ENCODE measurements at places on chromosomes 12 and 14.
A peak's percentile ranks its signal among the peaks of the same experiment; 100 is the strongest.

GRCh38 chr14:91420686-91421085 lies 3.1 kb upstream of the CCDC88C start:
- no peak for DNase-seq

DNA sequence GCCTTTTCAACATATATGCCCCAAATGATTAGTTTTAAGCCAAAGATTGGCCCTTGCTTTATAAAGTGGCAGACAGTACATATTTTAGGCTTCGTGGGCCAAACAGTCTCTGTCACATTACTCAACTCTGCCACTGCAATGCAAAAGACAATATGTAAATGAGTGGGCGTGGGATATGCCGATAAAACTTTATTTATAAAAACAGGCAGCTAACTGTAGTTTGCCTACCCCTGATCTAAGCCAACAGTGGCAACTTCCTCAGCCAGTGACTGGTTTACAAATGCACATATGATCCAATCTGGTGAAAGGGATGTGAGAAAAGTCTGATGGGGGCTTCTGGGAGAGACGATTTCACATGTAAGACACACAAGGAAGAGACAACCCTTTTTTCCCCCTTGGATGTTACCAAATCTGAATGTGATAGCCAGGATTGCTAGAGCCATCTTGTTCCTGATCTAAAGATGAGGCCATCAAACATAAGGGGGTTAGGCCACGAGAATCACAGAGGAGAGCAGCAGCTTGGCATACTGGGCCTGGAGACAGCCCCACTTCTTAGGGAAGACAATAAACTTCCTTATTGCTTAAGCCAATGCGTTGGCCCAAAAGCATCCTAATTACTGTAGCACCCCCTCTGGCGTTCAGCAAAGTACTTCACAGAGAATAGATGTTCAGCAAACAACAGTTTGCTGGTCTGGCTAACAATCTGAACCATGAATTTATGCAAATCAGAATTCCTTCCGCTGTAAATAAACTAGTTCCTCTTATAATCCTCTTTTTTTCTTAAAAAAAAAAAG lies 75.2 kb upstream of the TMCC3 start:
- no peak for DNase-seq

DNA sequence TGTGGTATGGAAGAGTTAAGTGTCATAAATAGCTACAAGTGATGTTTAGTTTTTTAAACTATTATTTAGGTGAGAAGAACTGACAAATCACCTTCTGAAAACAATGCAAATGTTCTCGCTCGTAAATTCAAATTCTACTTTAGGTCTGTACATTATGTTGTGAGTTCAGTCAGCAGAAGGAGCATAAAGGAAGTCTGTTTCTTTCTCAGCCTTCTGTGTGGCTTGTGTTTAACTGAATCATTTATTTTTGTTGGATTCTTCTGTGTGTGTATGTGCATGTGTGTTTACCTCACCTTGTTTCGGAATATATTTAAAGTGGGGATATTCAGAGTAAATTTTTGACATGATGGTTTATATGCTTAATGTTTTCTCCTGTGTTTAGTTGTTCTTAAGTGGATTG lies 285.9 kb downstream of the TMTC2 start:
- DNase-seq: no peak

DNA sequence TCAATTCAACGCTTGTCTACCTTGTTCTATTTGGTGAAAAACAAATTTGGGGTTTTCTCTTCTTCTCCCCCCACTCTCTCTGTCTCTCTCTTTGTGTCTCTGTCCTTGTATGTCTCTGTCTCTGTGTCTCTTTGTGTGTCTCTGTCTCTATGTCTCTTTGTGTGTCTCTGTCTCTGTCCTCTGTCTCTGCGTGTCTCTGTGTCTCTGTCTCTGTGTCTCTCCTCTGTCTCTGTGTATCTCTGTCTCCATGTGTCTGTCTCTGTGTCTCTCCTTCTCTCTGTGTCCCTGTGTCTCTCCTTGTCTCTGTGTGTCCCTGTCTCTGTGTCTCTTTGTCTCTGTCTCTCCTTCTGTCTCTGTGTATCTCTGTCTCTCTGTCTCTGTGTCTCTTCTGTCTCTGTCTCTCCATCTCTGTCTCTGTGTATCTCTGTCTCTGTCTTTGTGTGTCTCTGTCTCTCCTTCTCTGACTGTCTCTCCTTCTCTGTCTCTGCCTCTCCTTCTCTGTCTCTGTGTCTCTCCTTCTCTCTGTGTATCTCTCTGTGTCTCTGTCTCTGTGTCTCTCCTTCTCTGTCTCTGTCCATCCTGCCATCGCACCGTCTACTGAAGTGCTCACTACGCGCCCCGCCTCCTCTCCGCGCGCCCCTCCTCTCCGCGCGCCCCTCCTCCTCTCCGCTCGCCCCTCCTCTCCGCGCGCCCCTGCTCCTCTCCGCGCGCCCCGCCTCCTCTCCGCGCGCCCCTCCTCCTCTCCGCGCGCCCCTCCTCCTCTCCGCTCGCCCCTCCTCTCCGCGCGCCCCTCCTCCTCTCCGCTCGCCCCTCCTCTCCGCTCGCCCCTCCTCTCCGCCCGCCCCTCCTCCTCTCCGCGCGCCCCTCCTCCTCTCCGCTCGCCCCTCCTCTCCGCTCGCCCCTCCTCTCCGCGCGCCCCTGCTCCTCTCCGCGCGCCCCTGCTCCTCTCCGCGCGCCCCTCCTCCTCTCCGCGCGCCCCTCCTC lies 12.8 kb downstream of the LRCOL1 start:
- DNase-seq: peak; percentile 70

DNA sequence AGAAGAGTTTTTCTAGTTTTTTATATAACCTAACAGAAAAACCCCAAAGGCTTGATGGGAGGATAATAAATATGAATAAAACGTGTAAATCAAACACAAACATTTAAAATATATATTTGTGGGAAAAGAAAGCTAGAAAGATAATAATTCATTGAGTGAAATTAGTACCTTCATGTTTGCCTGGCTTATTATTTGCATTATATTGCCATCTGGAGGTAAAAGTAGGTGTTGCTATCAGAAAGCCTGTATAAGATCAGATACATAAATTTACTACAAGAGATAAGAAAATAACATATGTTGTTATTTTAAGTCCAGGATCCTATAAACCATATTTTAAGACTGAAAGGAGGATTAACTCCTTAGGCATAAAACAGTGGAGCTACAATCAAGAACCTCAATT lies 77.7 kb downstream of the NTS start:
- no peak for DNase-seq

DNA sequence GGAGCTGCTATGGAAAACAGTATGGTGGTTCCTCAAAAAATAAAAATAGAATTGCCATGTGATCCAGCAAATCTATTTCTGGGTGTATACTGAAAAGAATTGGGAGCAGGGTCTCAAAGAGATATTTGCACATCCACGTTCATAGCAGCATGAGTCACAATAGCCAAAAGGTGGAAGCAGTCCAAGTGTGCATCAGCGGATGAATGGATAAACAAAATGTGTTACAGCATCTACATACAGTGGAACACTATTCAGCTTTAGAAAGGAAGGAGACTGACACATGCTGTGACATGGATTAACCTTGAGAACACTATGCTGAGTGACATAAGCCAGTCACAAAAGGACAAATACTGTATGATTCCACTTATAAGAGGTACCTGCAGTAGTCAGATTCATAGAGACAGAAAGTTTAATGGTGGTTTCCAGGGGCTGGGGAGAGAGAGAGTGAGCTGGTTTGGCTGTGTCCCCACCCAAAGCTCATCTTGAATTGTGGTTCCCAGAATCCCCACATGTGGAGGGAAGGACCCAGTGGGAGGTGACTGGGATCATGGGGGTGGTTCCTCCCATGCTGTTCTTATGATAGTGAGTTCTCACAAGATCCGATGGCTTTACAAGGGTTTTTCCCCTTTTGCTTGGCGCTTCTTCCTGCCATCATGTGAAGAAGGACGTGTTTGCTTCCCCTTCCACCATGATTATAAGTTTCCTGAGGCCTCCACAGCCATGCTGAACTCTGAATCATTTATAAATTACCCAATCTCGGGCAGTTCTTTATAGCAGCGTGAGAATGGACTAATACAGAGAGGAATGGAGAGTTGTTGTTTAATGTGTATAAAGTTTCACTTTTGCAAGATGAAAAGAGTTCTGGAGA lies 17.6 kb upstream of the TBC1D30 start:
- DNase-seq: no peak

GRCh38 chr14:104306450-104307040 lies 168.2 kb downstream of the KIF26A start:
- no peak for DNase-seq

GRCh38 chr12:20199780-20200179 lies 168.6 kb upstream of the PDE3A start:
- no peak for DNase-seq

Data from right hindlimb (tissue), 1 donor.